ENCODE measurements at places on chromosomes 3 and 15.

DNA sequence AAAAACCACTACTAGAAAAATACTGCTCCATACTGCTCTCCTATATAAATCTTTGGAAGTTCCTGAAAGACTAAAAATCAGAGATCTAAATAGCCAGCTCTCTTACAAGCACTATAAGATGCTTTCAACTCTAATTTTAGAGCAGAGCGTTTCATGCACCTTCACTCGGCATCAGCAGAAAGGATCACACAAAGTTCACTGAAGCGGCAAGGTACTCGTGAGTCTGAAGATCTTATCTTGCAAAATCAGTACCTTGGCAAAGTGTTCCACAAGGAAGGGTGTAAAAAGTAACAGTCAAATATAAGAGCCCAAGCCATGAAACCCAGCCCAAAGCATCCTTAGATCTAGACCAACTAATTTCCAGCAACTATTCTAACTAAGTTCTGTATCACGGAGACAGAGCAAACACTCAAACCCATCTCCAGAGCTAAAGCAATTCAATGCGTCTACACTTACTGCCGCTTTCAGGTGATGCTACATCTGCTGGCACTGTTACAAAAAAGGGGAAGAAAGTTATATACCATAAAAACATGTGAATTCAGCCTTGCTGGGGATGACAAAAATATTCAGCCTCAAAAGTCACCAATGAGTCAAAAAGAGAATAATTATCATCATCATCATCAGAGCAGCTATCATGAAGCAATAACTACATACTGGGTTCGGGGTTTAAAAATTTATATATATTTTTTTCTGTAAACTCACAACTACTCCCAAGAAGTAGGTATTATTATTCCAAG, 16.3 kb downstream of the VPS39 start:
- DNase-seq = no peak

GRCh38 chr3:135034291-135034768, 239.3 kb downstream of the EPHB1 start:
- DNase-seq = no peak

DNA sequence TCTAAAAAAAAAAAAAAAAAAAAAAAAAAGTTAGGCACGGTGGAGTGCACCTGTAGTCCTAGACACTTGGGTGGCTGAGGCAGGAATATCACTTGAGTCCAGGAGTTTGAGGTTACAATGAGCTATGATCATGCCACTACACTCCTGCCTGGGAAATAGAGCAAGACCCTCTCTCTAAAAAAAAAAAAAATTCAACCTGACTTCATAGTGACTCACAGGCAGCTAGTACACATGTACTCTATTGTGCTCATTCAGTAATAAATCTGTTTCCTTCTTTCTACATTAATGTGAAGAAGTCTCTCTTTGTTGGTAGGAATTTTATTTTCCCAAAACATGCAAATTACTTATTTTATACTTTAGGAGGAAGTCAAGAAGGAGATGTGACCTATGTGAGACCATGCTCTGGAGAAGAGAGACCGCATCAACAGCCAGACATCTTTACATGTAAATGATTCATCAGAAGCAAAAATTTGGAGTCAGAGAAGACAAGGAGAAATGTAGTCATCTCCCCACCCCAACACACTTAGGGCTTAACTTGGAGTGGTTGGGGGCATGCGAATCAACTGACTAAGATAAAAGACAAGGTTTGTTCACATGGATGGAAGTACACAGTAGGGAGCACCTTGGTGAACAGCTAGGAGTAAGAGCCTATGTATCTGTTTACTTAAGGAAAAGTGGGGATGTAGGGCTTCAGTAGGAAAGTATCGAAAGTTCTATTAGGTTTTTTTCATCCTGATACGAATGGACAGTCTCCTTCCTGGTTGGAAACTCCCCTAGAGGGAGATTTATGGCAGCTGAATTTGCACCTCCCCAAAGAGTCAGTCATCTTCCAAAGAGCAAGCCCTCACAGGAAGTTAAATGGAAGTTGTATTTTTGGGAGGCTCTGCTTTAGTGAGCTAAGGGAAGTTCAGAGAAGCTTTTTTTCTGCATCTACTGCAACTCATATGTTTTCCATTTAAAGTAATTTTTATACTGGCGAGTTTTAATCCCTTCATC, 23.0 kb upstream of the NMD3 start:
- no peak for DNase-seq

DNA sequence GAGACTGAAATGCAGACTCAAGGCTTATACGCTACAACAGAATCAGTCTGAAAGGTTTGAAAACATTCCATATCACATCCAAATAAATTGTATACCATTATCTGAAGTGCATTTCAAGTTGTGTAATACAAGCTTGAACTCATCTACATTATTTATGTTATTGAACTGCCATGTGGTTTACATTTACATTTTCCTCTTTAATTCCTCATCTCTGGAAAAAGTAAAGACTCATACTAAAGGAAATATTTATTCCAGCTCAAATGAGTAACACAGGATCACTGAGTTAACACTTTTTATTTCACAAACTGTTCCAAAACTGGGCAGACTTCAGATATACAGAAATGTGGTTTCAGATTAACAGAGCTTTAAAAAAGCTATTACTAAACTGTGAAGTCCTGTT, 282.5 kb downstream of the ULK4 start:
- DNase-seq = no peak

DNA sequence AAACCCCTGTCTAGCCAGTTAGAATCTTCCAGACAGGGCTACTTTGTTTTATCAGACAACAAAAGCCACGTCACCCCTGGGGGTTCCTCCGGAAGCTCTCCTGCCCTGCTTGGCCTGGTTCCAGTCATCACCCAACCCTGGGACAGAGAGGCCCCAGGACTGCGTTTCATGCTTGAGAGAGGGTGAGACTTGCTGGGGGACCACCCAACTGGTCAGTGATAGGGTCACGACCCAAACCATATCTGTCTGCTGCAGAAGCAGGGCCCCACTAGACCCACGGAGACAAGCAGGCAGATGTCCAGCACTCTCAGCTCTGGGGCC, 1.2 kb downstream of the NT5DC2 start:
- peak; percentile 26 for DNase-seq

All from CD4-positive, alpha-beta T cell treated with Interleukin-4 for 4 hours (primary cell).